ENCODE measurements at places on chromosomes 1 and 21.

DNA sequence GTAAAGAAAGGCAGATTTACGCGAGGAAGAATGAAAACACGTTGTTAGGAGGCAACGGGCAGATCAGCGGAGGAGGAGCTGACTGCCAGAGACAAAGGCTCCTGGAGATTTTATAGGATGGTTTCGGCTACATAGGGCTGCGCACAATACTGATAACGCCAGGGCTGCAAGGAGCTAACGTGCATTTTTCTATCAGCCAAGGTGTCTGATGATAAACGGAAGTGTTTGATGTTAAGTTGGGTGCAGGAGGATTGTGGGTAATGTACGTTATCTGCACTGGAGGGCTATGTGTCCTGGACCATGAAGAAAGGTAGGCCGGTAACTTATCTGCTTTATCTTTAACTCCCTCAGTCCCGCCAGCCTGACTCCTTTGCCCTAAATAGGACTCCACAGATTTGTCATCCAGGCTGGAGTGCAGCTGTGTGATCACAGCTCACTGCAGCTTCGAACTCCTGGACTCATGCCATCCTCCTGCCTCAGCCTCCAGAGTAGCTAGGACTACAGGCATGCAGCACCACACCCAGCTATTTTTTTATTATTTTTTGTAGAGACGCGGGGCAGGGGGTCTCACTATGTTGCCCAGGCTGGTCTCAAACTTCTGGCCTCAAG, 29.6 kb downstream of the SETD4 start:
- DNase-seq: no peak

- no peak for DNase-seq
Observed at GRCh38 chr1:18198260-18198659, 90.7 kb downstream of the IGSF21 start.

DNA sequence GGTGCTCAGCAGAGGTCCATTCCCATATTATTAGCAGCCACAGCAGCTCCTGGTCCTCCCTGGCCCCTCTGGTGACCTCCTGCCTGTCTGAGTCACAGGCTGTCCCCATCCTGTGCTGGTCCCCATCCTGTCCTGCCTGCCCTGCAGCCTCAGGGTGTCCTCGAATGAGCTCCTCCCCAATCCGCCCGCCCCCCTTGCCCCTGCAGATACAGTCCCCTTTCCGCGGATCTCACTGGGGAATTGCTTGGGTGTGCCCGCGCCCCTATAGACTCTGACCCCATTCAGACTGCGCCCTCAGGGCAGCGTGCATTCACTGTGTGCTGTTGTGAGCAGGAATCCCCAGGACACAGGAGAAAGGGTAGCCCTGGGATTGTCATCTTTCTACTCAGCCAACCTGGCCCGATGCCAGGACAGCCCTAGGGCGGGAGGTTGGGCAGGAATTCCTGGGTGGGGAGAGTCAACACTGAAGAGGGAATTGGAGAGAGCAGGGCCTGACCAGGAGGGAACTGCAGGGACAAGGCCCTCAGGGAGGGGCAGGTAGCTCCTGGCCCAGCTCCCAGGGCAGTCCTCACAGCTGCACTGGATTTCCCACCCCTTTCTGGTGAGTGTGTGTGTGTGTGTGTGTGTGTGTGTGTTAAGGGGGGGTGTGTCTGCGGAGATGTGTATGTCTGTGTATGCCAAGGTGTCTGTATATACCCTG, 1.1 kb upstream of the GUCA2A start:
- no peak for DNase-seq

DNA sequence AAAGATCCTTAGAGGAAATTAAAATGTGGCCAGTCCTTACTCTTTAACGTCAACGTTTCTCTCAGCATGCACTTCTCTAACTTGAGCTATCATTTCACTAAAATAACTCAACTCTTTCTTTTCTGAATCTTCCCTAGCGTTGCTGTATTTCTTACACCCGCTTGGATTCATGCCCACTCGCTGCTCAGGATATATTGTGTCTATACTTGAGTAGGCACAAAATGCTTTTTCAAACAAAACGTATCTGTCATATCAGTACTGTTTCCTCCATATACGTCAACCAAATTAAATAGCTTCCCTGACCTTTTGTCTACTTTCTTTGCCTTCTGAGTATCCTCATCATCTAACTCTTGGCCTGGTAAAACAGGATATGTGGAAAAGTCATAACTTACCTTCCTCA, 549.7 kb downstream of the SMYD3 start:
- DNase-seq: no peak

DNA sequence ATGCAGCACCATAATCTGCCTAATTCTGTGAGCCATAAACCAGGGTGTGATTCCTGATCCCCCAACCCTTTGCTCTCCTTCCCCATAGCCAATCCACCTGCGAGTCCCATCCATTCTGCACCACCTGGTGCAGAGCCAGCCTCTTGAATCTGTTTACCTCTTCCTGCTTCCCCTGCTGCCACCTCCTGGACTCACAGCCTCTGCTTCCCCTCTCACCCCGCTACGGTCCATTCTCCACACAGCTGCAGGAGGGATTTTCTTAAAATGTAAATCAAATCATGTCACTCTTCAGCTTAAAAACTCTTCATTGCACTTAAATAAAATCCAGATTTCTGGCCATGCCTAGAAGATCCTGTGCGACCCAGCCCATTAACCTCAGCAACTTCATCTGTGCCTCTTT, 186.7 kb downstream of the FOXD2 start:
- no peak for DNase-seq

- no peak for DNase-seq
Observed at GRCh38 chr1:162074276-162075005, 5.0 kb downstream of the NOS1AP start.

DNA sequence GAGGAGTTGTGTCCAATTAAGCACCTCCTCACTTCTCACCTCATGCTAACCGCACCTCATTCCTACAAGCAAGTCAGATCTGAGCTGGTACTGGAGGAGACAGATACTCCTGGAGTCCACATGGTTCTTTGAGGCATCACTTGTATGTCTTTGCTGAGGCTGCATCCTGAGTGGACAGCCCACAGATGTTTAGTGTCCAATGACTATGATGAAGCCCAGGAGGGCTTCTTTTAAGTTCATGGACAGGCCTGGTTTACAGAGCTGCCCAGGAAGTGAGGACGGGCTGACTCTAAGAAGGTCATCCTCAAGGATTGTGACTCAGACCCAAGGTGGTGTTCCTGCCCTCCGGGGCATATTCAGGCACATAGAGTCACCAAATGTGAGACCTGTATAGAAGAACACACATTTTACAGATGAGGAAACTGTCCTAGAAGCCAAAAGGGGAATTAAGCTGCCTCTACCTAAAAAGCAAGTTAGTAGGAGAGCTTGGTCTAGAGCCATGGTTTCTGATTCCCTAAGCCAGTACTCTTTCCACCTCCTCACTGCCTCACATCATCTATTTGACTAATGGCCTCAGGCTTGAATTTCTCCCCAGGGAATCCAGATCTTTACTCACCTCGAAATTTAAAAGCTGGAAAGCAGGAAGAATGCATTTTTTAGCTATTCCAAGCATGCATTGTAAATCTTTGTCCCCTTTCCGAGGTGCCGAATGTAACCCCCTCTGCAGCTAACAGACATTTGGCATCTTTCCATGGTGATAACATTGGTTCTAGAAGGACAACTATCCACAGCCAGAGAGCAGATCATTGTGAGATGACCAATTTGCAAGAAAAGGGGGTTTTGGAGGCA, 228.1 kb downstream of the OMA1 start:
- no peak for DNase-seq

- DNase-seq: no peak
Observed at GRCh38 chr1:157000686-157001085, 44.9 kb downstream of the ARHGEF11 start.

DNA sequence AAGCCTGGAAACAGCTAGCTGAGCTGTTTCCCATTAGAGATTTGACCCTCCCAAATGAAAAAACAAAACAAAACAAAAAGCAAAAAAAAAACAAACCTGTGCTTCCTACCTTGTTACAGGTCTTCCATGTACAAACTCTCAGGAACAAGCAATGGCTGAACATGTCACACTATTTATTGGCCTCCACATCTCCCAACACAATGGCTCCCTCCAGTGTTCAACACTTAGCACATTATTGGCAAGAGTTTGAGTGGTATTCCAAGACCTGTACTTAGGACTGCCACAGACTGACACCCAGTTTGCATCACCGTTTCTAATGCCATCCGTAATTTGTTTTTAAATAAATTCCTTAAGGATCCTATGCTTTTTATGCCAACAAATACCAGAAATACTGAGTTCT, 195.0 kb upstream of the OLFM3 start:
- no peak for DNase-seq

DNA sequence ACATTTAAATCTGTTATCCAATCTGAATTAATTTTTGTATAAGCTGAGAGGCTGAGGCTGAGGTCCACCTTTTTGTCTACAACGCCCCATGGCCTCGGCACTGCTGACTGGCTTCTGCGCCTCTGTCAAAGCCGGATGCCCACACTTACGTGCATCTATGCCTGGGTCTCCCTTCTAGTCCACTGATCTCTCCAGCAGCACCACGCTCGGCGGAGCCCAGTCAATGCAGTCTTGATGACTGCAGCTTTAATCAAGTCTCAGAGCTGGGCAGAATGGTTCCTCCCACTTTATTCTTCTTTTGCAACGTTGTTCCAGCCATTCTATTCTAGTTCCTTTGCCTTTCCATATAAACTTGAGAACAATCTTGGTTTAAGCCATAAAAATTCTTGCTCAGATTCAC, 9.4 kb downstream of the PRDM15 start:
- no peak for DNase-seq

DNA sequence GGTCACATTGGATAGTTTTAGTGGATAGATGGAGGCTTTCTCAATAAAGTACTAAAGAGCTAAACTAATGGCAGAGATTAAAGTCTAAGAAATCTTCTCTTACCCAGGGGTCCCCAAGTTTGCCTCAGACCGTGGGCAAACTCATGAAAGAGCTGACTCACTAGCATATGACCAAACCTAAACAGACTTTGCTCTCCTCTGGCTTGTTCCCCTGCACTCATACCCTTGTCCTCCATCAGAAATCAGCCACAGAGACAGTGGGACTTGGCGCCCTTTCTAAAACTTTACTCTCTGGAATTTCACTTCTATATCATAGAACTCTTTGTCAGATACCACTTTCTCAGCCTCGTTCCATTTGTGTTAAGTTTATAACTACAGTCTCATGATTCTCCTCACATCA, 17.0 kb upstream of the HSD3B2 start:
- no peak for DNase-seq

Measured in activated CD4-positive, alpha-beta T cell treated with anti-CD3 and anti-CD28 coated beads for 24 hours (primary cell).